Stimulated activated CD4-positive, alpha-beta T cell treated with anti-CD3 and anti-CD28 coated beads, Interleukin-1b, Interleukin-23, amount 100 ng/mL, for 1 hour (primary cell): ENCODE measurements at places on chromosomes 11 and 22.

DNA sequence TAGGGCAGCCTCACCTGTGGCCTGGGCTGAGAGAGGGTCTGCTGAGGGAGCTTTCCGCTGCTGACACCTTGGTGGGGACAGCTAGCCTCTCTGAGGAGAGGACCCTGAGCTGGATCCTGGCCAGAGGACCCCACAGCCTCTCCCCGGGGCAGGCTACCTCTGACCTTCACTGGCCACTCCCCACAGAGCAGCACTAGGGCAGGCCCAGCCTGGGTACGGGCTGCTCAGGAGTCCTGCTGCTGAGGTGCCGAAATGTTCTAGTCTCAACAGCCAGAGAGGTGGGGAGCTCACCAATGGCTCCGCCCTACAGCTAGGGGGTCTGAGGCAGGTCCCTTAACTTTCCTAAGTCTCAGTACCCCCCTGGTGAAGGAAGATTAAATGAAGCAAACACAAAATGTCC lies 47.5 kb downstream of the SGSM3 start:
- DNase-seq: no peak

- no peak for DNase-seq
These were observed 21.8 kb upstream of the DRG1 start for GRCh38 chr22:31377612-31378011.

GRCh38 chr11:44446366-44446762 lies 119.1 kb upstream of the CD82 start:
- DNase-seq: no peak

DNA sequence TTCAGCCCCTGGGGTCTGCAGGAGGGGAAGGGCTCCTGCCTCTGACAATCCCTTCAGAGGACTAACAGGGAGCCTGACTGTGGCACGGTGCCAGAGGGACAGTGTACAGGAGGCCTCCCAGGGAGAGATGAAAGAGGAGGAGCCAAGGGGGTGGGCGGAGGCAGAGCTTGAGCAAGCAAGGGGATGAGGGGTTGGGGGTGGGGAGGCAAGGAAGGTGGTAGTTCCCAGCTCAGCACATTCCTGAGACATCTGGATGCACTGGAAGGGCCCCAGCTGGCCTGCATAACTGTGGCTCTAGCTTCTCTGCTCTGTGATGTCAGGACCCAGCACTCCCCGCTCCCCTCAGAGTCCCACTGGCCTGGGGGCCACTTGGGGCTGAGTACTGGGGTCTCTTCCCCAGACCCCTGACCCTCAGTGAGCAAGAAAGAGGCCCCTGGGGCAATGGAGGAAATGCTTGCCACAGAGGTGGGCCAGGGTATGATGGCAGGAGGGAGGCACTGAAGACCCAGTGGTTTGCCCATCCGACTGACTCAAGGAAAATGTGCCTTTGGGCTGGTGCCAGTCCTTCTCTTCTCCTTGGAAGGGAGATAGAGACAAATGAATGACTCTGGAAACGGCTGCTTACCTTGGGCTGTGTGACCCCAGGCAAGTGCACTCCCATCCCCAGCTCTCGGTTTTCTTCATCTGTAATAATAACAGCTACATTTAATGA lies 13.3 kb downstream of the CREB3L1 start:
- DNase-seq: no peak

- no peak for DNase-seq
These were observed 414 bp upstream of the PNPLA3 start for GRCh38 chr22:43923191-43923590.

- DNase-seq: no peak
These were observed 41.3 kb downstream of the LRRC32 start for GRCh38 chr11:76629116-76629852.
